ENCODE measurements at places on chromosomes 6 and 20. TPM values are rescaled to one million over a fixed set of nuclear protein-coding genes. Genes with fewer than 3 reads are reported as not detected.

DNA sequence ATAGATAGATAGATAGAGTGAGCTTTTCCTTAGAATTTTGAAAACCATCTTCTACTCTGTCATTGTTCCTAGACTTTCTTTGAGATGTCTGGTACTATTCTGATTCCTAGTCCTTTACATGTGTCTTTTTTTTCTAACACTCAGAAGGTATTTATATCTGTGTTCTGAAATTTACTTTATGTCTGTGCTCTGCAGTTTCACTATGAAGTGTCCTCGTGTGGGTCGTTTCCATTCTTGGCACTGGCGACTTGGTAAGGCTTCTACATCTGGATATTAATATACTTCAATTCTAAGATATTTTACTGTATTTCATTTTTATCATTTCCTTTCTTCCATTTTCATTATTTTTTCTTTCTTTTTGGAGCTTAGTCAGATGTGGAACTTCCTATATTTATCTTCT, 87.0 kb downstream of the FHL5 start:
- no peak for DNase-seq
- peaks cover 32% of the 10 kb centered on the region for H3K27me3 ChIP-seq
- peaks cover 4% of the 10 kb centered on the region for H3K4me1 ChIP-seq

DNA sequence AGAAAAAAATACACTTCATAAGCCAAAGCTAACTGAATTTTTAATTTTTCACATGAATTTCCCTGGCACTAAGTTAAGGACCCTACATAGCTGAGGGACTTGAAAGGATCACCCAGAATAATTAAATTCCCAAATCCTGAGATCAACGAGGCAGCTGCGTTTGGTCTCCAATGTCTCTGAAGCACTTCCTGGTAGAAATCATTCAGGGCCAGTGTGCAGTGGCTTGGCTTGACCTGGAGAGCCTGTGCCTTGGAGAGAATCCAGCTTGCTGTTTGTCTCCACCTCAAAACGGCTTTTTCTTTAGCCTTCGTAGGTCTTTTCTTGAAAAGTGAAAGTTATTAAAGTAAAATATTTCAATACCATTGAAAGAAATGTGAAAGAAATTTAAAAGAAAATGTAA, 92.4 kb downstream of the SMOC2 start:
- peaks cover 2% of the 10 kb centered on the region for H3K4me1 ChIP-seq
- no peak overlapping the region for H3K27ac ChIP-seq
- H3K36me3 ChIP-seq: no peaks in the 10 kb centered on the region
- H3K4me3 ChIP-seq: no peak overlapping the region
- DNase-seq: no peak

DNA sequence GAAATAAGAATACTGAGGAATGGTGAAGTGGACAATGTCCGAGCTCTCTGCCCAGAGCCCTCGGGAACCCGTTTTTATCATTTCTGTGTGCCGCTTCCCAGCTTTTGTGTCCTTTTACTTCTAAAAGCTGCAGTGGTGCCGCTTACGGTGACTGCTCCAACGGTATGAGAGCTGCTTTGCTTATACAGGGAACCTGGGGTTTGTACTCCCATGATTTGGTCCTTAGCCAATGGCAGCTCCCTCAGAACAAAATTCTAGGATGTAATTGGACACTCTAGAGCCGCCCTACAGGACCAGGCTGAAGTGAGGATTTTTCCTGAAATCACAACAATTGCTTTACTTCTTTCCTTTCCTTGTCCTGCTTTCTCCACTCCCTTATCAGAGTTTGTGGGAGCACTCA, 24.2 kb upstream of the PCSK2 start:
- peaks cover 11% of the 10 kb centered on the region for H3K27me3 ChIP-seq
- H3K4me3 ChIP-seq: no peak overlapping the region
- no peak for DNase-seq
- H3K27ac ChIP-seq: no peak overlapping the region
- no peaks in the 10 kb centered on the region for H3K4me1 ChIP-seq

- no peaks in the 10 kb centered on the region for H3K36me3 ChIP-seq
- H3K4me3 ChIP-seq: no peak overlapping the region
- no peak overlapping the region for H3K27ac ChIP-seq
- DNase-seq: no peak
Measured at GRCh38 chr20:36526521-36527011, 14.8 kb upstream of the MYL9 start.

- H3K4me3 ChIP-seq: no peak overlapping the region
- no peak for DNase-seq
- H3K36me3 ChIP-seq: no peaks in the 10 kb centered on the region
- no peaks in the 10 kb centered on the region for H3K4me1 ChIP-seq
- no peak overlapping the region for H3K27ac ChIP-seq
Measured at GRCh38 chr6:38847497-38847896, 132.4 kb downstream of the DNAH8 start.

LPIN3 gene
- 1.8 TPM for total RNA-seq
